ENCODE measurements at places on chromosomes 4 and X.

DNA sequence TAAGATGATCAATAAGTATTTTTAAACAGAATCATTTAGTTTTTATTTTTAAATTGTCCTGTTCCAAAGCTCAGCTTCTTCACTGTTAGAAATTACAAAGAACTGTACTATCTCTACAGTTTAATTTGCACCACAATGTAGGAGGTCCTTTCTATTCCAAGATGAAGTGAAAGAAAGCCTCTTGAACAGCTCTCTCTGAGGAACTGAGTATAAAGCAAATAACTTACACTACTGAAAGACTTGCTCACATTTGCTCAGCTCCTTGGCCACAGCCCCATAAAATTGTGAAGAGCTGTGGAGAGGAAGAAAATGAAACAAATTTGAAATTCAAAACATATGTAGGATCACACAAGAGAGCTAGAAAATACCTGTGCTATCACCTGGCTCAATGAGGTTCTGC lies 68.6 kb downstream of the ENPEP start:
- DNase-seq: no peak

DNA sequence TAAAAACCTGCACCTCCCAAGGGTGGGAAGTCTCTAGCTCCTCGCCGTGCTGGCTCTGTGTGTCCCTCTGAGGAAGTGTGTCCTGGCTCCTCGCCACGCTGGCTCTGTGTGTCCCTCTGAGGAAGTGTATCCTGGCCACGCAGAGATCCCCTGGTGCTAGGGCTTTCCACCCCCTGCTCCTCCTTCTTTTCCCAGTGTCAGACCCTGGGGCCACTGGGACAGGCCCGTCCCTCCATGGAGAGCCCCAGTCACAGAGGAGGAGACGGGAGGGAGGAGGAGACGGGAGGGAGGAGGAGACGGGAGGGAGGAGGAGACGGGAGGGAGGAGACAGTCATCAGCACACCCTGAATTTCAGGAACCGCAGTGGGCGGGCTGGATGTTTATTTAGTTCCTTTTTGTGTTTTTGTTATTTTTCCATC lies 53.8 kb upstream of the HGFAC start:
- DNase-seq: no peak

DNA sequence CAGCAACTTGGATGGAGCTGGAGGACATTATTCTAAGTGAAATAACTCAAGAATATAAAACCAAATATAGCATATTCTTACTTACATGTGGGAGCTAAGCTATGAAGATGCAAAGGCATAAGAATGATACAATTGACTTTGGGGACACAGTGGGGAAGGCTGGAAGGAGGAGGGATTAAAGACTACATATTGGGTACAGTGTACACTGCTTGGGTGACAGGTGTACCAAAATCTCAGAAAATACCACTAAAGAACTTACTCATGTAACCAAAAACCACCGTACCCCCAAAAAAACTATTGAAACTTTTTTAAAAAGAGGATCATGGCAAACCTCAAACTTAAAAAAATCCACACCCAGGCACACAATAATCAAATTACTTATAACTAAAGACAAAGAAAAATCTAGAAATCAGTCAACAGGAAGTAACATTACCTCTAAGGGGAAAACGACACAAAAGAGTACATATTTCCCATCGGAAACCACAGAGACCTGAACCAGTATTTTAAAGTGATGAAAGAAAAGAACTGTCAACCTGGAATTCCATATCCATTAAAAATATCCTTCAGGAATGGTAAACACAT lies 241.8 kb downstream of the PRDM5 start:
- DNase-seq: no peak

GRCh38 chr4:155617296-155617695 lies 49.4 kb upstream of the GUCY1A1 start:
- no peak for DNase-seq

DNA sequence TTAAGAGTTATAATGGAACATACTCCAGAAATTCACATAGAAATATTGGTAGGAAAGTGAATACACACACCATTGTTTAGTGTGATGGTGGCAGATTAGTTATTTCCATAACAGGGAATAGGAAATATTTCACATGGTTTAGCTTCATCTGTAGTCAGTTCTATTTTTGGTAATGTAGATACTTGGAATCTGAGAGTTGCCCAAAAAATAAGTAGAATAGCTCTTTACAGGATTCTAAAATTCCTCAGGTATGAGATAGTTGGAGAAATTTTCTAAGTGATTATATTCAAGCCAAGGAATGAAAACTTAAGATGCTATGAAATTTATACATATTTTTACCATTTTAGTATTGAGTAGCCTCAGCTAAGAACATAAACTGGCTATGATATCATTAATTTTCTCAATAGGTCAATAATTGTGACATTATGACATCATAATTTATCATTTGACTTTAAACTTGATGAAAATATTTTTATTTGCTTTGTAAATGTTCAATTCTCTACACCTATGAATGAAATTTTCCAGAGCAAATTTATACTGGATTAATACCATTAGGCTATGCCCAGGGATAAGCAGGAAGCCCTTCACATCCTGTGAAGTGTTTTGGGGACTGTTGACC lies 35.8 kb downstream of the CPEB2 start:
- no peak for DNase-seq

DNA sequence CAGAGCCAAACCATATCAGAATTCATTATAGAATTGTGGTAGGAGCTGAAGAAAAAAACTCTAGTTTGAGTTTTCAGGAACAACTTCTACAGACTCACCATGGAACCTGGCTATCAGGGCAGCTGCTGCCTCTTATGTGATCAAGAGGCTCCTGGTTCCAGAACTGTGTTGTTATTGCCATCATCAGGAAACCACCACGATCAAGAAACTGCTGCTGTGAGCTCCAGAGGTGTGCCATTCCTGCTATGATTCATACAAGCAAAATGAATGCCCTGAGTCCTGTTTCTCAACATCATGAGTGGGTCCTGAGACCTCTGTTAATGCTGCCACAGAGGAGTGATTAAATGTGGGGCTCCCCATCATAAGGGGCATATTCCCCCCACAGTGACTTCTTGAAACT lies 43.7 kb downstream of the TASL start:
- DNase-seq: no peak

GRCh38 chr4:56650262-56651055 lies 30.6 kb downstream of the HOPX start:
- DNase-seq: no peak

GRCh38 chr4:109441862-109442458 lies 8.3 kb downstream of the SEC24B start:
- no peak for DNase-seq

GRCh38 chrX:71225009-71225408 lies 2.0 kb downstream of the GJB1 start:
- DNase-seq: no peak

DNA sequence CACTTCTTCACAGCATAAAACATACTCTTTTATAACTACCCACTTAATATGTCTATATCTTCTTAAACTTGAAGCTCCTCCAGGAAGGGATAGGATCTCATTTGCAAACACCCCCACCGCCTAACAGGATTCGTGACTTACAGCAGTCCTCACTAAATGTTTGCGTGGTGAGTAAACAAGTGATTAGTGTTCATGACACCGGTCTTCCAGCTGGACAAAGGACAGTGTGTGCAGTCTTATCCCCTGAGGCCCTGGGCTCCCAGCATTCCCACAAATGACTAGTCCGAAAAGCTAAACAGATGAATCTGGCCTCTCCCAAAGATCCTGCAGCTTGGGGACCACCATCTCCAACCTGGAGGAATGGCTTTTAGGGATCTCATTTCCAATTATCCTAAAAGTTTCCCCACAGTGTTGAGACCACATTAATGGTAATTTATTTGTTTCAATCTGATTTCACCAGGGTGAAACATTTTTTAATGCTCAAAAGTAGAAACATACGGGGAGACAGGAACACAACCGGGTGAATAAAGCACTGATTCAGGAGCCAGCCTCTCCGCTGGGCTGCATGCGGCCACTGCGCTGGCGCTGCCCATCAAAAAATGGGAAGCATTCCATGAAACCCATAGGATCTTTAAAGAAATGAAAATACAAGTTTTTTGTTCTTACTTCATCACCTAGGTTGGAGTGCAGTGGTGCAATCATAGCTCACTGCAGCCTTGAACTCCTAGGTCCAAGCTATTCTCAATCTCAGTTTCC lies 69.2 kb downstream of the HADH start:
- no peak for DNase-seq

DNA sequence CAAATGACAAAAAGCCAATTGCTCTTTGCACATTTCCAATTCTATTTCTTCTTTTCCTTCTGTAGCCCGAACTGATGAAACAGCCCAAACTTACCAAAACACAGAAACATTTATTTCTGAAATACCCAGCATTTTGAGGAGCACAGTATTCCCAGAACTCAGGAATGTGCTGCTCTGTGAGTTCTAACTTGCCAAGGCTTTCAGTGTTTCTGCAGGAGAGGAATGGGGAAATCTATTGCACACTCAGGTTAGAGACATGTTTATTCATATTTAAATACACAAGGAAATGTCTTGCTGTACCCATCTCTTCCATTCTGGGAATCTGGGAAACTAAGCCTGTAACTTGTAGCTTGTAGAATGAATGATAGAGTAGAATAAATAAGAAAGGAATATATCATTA lies 10.7 kb downstream of the TMPRSS11D start:
- DNase-seq: no peak

DNA sequence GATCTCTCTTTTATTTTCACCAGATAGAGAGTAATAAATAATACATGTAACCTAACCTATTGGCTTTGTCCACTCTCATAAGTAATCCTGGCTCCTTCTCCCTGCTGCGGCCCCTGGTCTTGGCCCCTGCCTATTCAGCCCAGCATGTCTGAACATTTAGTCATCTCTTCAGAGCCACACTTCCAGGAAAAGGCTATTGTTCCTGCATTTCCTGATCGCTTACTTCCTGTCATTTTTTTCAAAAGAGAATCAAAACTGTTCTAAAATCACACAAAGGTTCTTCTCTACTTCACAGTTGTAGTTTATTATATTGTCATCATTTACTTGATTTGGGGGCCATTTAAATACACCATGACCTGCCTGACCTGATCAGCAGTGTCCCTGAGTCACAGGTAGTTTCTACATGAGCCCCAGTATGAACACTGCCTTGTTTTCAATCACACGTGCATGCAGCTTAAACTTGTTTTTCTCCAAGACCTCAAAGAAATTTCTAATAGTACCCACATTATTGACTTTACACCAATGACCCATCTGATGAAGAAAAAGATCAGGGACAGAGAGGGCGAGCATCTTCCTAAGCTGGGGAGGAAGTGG lies 47.4 kb upstream of the KDR start:
- no peak for DNase-seq

GRCh38 chr4:36241771-36242170 lies 2.5 kb downstream of the ARAP2 start:
- DNase-seq: no peak

DNA sequence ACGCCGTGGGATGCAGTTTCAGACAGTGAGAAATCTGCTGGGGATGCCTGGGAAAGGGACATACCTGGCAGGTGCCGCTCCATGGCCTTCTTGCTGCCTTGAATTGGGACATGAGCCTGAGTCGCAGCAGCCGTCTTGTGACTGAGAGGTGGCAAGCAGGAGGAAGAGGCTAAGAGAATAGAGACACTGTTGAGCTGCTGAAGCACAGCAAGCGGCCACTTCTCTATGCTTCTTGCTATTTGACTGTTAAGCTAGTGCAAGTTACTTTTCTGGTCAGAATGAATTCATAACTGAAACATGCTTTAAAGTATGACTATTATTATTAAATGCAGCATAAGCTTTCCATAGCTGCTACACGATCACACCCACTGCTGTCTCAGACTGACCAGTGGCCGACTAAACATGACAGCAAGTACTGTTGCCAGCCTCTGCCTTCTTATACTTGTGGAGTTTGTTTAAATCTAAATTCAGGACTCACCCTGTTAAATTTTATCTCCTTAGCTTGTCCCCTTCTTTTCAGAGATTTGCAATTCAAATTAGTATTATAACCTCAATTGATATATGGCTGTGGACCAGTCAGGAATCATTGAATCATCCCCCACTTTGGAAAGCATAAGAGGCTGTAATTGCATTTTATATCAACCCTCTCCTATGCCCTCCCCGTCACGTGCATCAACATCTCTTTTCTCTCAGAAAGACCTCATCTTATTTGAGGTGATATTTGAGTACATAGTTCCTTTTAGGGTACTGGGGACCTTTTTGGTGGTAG lies 24.8 kb upstream of the ACSL1 start:
- no peak for DNase-seq

- DNase-seq: no peak
Measured at GRCh38 chrX:13397878-13398818, 78.3 kb upstream of the ATXN3L start.

GRCh38 chrX:138648568-138648967 lies 62.9 kb downstream of the FGF13 start:
- DNase-seq: no peak

DNA sequence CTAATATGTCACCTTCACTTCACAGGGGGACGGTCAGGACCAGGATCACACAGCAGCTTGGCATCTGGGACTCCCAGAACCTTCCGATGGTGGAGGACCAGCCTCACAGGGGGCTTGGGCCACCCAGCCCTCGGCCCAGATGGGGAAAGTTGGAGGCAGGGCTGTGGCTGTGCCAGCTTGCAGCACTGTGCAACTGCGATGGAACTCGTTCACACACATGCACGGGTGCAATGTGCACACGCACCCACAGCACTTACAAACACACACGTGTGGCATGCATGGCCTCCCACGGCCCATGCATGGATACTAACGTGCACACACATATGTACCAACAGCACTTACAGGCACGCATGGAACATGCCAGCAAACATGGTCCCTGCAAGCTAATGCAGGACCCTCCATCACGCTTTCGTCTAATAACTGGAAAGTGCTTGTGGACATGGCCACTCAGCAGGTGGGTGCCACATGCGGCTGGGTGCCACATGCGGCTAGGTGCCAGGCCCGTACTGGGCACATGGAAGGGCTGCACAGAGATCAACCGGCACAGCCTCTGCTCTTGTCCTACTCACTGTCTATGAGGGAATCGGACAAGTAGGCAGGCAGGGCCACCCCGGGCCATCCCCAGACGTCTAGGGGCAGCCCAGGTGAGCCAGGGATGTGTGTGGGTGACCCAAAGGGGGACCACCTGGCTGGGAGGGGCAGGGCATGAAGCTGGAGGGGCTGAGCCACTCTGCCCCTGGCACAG lies 63.2 kb downstream of the ADRA2C start:
- no peak for DNase-seq

DNA sequence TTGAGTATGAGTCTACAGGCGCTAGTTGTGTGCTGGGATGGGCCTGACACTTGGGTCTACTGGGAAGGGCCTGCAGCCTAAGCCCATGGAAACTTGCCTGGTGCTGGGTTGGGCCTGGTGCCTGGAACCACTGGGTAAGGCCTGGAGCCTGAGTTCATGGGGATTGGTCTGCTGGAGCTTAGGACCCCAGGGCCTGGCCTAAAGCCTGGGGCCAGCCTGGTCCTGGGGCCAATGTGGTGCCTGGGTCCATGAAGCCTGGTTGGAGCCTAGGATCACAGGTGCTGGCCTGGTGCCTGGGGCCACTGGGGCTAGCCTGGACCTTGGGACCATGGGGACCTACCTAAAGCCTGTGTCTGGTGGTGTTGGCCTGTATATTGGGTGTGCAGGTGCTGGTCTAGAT lies 270.3 kb upstream of the GRIA3 start:
- DNase-seq: no peak

- no peak for DNase-seq
Measured at GRCh38 chrX:149456476-149457245, 48.4 kb downstream of the IDS start.

- no peak for DNase-seq
Measured at GRCh38 chr4:141705747-141706377, 69.5 kb downstream of the IL15 start.

All from stimulated activated CD8-positive, alpha-beta memory T cell treated with anti-CD3 and anti-CD28 coated beads, Interleukin-15, amount 100 ng/mL, for 4 hours (primary cell).